ENCODE measurements at places on chromosomes 6 and 20.

DNA sequence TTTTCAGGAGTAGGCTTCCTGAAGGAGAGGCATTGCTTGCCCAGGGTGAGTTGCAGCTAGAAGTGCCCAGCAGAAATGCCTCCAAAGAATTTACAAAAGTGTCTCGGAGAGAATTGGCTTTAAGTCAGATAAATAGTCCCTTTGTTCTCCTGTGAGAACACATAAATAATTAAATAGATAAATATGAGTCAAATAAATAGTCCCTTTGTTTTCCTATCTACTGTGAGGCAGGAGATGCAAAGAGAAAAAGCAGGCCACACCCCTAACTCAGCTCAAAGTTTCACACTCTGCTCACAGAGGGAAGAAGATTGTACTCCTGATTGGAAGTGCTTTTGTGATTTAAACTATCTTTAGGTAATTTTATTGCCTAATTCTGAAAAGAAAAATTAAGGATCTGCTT is 180.7 kb upstream of the PRSS16 start:
- DNase-seq: no peak

DNA sequence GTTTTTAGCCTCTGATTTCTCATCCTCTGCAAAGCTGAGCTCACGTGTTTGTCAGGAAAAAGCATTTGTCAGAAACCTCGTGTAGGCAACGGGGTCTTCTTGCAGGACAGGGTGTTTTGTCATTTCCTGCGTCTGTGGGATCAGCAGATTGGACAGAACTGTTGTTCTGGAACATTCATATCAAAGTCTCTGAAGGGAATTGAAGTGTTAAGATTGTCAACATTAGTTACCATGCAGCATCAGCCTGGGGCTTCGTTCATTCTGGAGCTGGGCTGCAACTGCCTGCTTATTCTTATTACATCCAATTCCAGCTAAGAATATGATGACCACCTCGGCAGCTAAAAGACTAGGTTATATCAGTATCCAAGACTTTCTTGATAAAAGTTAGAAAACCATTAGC is 71.0 kb upstream of the RALGAPA2 start:
- no peak for DNase-seq

DNA sequence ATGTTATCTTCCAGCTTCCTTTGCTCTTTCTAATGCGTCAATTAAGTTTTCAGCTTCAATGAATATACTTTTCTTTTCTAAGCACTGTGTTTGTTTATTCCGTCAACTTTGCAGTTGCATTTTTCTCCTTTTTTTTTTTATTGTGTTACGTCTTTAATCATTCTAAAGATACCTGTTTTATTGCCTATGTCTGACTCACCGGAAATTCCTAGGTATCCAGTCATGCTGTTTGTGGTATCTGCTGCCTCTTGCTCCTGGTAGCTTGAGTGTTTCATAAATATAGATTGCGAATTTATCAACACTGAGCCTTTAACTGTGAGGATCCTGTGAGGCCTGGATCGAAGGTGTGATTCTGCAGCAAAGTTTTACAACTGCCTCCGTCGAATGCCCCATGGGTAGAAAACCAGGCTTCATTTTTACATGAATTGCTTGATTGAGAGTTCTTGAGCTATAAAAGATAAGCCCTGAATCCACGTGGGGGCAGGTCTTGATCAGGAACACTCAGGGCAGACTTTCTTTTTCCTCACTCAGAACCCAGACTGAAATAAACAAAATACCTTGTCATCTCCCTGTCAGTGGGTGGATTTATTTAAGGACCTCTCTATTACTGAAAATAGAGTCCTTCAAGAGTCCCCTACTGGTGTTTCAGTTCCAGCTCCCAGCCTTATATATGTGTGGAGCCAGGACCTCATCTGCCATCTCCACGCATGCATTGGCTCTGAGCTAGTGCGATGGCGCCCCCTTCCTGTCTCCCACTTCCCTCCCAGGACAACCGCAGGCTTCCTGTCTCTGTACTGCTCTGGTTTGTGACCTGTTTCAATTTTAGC is 60.1 kb upstream of the LRRC1 start:
- peak; percentile 8 for DNase-seq

- DNase-seq: no peak
Measured at GRCh38 chr20:49030954-49031619, 15.0 kb upstream of the CSE1L start.

DNA sequence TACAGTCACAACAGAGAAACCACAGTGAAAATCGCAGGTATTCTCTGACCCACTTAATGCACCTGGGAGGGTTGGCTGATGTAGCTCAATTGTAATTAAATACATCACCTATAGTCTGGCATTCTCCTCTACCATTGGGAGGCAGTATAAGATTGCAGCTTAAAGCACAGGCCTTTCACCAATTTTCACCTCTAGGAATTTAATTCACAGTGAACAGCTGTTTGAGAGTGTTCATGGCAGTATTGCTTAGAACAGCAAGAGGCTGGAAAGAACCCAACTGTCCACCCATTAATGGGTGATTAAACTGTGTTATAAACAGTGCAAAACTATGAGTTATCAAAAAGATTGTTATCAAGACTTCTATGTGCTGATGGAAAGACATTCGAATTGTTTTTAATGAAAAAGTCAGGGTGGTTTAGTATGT is 2.0 kb downstream of the EDEM2 start:
- peak; percentile 54 for DNase-seq

- DNase-seq: no peak
Measured at GRCh38 chr20:18287546-18287914, 797 bp upstream of the ZNF133 start.

- DNase-seq: no peak
Measured at GRCh38 chr20:2541940-2542339, 5.6 kb downstream of the TMC2 start.

DNA sequence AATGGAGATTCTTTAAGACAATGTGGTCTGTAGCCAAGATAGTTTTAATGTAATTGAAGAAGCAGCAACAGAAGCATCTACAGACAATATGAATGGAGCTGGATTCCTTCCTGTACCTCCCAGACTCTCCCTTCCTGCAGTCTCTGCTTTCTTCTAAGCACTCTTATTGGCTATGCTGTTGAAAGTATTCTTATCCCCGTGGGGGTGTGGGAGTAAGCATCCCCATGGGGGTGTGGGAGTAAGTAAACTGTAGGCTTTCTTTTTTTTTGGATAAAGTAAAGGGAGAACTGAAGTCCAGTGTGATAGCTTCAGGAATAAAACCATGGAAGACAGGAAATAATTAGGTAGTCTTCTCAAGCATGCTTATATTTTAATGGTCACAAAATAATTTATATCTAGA is 4.1 kb downstream of the PKIB start:
- DNase-seq: no peak
